Sciatic nerve (tissue), 2 donors: ENCODE measurements at places on chromosomes 16 and 17.

- no peak for DNase-seq
Observed at GRCh38 chr16:81492311-81492761, 47.7 kb downstream of the CMIP start.

DNA sequence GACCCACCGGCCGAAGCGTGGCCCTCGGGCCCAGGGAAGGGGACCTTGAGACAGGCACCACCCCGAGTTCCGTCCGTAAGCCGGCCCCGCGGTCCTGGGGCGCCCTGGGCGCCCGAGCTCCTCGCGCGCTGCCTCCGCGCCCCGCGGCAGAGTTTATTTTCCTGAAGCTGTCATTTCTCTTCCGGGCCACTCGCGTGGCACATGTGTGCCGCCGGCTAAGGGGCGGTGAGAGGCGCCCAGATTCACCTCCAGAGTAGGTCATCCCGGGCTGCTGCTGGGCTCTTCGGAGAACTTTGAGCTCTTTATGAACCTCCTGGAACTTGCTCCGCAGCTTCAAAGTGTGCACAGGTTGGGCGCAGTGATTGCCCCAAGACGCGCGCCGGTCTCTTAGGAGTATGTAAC is 489 bp downstream of the ZC3H18 start:
- DNase-seq: no peak

GRCh38 chr16:68469796-68470460 is 21.6 kb upstream of the SMPD3 start:
- DNase-seq: no peak

DNA sequence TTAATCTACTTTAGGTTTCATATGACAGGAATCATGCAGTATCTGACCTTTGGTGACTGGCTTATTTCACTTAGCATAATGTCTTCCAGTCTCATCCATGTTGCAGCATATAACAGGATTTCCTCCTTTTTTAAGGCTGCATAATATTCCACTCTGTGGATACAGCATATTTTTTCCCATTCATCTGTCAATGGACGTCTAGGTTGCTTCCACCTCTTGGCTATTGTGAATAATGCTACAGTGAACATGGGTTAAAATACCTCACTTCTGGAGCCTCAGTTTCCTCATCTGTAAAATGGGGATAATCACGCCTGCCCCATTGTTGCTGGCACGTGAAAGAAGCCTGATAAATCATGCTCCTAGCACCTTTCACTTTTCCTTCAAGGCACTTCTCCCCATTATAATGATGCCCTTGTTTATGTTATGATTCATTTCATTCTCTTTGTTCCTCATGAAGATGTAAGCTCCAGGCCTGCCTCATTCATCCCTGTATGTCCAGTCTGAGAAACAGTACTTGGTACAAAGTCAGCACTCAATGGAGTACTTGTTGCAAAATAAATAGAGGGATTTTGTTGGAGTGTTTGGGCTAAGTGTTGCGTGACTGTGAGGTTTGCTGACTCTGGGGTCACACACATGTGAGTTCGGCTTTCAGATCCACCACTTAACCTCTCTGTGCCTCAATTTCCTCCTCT is 59.6 kb downstream of the ABAT start:
- no peak for DNase-seq

- DNase-seq: no peak
Observed at GRCh38 chr16:90026135-90026534, 6.9 kb upstream of the DBNDD1 start.

DNA sequence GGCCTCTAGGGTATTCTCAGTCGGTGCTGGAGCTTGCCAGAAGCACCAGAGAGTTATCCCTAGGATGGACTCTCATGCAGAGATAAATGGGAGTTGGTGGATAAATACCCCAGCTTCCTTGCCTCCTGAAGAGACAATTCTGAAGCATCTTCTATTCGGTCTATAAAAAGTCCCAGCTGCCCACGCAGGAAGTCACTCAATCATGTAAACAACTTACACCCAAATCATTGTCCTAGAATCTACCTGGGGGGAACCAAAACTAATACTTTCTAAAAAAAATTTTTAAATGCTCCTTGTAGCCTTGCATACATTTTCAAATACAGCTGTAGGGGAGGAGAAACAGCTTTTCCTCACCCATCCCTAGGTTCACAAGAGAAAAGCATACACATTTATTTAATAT is 66.6 kb upstream of the ELAC2 start:
- no peak for DNase-seq

DNA sequence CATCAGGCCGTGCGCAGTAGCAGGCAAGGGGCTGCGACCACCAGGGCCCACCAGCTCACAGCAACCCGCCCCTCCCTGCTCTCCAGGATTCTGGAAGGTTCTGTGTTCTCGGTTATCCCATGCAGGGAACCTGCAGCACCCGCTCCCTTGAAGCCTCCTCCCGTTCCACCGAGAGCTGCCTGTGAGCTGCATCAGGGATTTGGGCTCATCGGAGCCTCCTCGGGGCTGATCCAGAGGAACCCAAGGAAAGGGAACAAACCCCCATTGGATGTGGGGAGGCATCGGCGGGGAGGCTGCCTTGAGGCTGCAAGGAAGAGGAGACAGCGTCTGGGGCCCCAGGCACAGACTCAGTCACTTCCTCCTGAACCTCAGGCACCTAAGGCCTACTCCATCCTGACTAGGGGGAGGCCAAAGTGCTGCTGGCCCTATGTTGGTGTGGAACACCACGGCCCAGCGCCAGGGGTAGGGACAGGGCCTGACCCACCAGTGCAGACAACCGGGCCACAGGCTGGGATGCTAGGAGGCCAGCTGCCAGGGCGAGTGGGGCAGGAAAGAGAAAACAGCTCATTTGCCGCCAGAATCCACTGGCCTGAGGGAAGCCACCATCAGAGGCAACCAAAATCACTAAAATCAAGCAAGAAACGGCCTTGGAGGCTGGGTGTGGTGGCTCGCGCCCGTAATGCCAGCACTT is 14.4 kb upstream of the LGALS3BP start:
- peak; percentile 55 for DNase-seq

- DNase-seq: peak; percentile 51
Observed at GRCh38 chr17:38914741-38915638, 10.4 kb upstream of the LASP1NB start.

- no peak for DNase-seq
Observed at GRCh38 chr17:45087504-45087975, 26.4 kb downstream of the NMT1 start.

- DNase-seq: no peak
Observed at GRCh38 chr17:6244796-6245195, 174.6 kb downstream of the WSCD1 start.

DNA sequence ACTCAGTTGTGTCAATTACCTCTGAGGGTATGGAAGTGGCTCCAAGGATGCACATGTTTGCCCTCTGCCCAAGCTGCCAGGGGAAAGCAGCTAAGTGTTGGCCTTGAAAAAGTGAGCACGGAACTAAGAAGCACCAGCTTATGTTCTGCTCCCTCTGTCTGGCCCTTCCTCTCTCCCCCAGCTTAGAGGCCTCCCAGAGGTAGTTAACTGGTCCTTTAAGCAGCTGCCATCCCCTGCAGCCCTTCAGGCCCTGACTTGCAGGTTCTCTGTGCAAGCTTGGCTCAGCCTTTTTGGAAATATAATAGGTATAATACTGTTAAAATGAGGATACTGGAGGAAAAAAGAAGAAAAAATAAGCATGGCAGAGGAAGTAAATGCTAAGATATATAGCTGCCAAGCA is 7.0 kb upstream of the UBE2Z start:
- no peak for DNase-seq

DNA sequence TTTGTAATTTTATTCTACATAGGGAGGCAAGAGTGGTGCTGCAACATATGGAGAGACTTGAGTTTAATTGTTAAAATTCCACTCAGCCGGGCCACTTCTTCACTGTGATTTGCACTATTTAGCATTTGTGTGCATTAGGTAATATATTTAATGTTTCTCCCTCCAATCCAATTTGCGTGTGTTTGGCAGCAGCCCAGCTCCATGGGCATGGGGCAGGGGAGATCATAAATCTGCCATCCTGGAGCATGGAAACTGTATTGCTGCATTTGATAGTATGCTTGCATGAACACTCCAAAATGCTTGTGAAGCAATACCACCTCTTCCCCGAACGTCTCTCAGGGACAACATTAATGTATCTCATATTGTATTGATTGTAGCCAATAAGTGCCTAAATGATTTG is 339.1 kb upstream of the RBFOX1 start:
- DNase-seq: no peak

- no peak for DNase-seq
Observed at GRCh38 chr17:74779948-74780400, 3.8 kb upstream of the NAT9 start.

GRCh38 chr17:7294614-7295153 is at the start of gene YBX2:
Gene YBX2 (minus strand): TSS chr17:7294639. CDS start chr17:7294500, 139 bp downstream.
- no peak for DNase-seq

DNA sequence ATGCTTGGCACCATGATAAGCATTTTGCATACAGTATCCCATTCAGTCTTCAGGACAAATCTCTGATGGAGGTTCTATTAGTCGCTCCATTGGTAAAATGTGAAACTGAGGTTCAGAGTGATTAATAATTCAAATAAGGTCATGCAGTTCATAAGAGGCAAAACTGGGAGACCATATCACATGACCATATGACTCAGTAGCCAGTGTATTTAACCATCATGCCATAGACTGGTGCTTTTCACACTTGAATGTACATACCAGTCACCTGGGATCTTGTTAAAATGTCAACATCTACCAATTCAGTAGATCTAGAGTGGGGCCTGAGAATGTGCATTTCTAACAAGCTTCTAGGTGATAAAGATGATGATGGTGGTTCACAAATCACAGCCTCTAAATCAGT is 4.3 kb downstream of the ACSM3 start:
- no peak for DNase-seq

- peak; percentile 52 for DNase-seq
Observed at GRCh38 chr16:49498666-49499413, 125.2 kb downstream of the C16orf78 start.

DNA sequence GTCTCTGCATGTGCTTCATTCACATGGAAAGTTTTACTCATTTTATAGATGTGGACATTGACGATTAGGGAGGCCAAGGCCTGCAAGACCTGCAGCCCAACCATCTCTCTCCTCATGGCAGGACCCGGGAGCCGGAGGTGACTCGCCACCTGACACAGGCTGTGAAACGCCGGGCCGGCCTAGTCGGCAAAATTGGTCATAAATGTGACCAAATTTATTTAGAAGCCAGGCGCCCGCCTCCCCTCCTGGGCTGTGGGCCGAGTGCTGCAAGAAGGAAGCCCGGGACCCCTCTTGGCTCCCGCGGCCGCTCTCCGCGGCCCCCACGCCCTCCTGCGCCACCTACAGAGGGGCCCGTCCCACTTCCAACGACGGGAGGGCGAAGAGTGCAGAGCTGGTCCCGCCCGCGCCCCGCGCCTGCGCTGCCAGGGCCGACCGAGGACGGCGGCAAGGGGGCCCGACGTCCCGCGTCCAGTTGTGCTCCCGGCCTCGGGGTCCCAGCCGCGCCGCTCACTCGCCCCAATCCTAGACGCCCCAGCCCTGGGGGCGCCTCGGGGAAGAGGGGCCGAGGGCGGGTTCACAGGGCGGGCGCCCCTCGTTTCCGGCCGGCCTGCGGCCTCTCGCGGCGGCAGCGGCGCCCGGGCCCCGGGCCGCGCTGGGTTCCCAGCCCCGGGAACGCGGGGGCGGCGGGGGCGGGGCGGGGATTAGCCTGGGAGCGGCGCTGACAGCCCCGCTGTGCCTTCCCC is 47.5 kb downstream of the WNT3 start:
- peak; percentile 60 for DNase-seq

DNA sequence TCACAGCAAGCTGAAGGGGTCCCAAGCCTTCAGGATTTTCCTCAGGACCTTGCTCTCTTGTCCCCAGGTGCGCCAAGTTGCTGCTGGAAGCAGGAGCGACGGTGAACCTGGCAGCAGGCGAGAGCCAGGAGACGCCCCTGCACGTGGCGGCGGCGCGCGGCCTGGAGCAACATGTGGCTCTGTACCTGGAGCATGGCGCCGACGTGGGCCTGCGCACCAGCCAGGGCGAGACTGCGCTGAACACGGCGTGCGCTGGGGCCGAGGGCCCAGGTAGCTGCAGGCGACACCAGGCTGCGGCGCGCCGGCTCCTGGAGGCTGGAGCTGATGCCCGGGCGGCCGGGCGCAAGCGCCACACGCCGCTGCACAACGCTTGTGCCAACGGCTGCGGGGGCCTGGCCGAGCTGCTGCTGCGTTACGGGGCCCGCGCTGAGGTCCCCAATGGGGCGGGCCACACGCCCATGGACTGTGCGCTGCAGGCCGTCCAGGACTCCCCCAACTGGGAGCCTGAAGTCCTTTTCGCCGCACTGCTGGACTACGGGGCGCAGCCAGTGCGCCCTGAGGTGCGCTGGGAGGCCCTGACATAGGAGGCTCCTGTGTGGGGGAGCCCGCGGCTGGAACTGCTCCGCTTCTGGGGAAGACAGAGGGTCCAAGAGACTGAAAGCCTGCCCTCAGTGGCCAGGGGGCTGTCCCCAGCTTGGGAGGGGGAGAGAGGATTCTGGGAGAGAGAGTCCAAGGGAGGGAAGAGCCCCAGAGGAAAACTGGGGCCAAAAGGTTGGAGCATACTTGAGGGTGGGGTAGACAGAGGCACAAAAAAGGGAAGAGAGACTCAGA is 6.4 kb downstream of the ASB16 start:
- DNase-seq: no peak

GRCh38 chr17:2087597-2088211 is 32.8 kb downstream of the HIC1 start:
- no peak for DNase-seq

GRCh38 chr17:12958786-12959185 is 59.0 kb downstream of the ELAC2 start:
- no peak for DNase-seq

DNA sequence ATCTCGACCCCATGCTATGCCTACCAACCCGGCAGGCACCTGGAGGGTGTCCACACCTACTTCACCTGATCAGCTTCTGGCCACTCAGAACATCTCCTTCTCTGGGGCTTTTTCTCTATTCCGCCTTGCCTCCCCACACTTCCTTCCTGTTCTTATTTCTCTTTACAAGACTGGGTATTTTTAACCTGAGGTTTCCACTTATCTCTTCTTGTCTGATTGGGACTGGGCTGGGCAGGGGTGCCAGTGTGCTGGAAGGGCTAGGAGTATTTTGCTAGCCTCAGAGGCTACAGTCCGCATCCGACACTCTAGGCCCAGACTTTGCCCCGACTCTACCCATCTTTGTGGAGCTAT is 26.2 kb upstream of the ZNF652 start:
- no peak for DNase-seq

DNA sequence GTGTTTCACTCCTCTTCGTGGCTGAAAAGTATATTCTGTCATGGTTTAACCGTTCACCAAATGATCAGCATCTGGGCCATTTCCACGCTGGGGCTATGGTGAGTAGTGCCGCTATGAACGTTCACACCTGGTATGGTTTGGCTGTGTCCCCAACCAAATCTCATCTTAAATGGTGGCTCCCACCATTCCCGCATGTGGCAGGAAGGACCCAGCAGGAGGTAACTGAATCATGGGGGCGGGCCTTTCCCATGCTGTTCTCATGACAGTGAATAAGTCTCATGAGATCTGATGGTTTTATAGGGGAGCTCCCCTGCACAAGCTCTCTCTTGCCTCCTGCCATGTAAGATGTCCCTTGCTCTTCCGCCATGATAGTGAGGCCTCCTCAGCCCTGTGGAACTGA is 45.7 kb upstream of the ZNF469 start:
- no peak for DNase-seq

- no peak for DNase-seq
Observed at GRCh38 chr17:4566785-4567184, 6.4 kb upstream of the GGT6 start.
